ENCODE measurements at places on chromosomes 16 and 17.

- no peak for DNase-seq
- peaks cover 9% of the 10 kb centered on the region for H3K4me1 ChIP-seq
- H3K27me3 ChIP-seq = peaks cover 54% of the 10 kb centered on the region
- peaks cover 2% of the 10 kb centered on the region for H3K36me3 ChIP-seq
- no peak overlapping the region for H3K4me3 ChIP-seq
Measured at GRCh38 chr16:85759136-85759535, 8.2 kb upstream of the C16orf74 start.

DNA sequence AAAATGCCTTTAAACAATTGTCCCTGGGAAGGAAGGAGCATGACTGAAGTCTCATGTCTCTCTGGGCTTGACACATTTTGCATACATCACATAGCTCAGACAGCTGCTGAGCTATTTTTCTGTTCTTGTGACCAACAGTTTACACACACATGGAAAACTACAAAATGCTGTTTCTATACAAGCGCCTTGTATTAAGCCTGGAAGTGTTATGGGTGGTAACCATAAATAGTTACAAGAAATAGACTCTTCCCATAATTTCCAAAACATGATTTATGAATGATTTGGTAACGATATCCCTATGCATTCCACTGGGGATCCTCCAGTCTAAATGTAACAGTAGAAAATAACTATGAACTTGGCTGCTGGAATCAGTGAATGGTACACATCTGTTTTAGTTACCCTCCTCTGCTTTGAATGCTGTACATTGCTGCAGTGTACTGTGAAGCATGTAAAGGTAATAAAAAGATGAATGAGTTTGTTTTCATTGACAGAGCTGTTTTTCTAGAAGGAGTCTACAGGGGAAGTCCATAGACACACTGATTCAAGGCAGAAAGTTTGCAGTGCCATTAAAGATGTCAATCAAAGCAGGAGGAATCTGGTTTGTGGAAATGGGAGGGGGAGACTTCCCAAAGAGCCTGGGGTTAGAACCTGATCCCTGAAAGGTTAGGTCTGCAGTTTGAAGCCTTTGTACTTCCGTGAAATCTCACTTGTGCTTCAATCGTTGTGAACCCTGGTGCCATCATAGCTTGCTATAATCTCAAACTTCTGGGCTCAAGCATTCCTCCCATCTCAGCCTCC, 5.0 kb downstream of the ACSF2 start:
- no peaks in the 10 kb centered on the region for H3K27me3 ChIP-seq
- peak overlapping the region; percentile 34 for H3K27ac ChIP-seq
- H3K36me3 ChIP-seq = no peaks in the 10 kb centered on the region
- no peak for DNase-seq

DNA sequence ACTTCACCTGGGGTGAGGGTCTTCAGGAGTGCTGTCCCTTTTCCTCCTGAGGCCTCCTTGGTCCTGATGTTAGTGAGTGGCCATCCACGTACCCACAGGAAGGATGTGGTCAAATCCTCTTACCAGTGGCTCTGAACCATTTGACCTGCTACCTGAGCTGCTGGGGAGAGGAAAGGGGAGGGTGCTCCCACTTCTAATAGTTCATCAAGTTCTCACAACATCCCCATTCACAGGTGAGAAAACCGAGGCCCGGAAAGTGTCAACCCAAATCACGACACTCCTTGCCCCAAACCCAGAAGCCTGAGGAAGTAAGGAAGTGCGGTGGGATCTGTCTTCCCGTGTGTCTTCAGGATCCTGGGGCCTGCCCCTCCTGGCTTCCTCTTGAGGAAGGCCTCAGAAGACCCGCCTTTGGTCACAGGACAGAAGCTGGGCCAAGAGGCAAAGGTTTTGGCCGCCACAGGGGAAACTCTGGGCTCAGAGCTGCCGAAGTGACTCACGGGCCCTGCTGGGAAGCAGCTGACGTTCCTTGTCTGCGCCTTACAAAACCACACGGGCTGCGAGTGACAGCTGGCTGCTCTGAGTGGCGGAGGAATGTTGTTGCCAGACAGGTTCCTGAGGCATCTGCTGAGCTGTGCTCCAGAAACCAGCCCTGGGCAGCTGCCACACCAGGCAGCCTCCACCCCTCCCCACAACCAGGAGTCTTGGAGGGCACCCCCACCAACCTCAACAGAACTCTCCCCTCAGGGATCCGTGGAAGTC, 13.9 kb upstream of the KIFC3 start:
- H3K36me3 ChIP-seq = no peaks in the 10 kb centered on the region
- no peak overlapping the region for H3K4me3 ChIP-seq
- H3K4me1 ChIP-seq = peaks cover 16% of the 10 kb centered on the region
- DNase-seq = no peak
- peaks cover 5% of the 10 kb centered on the region for H3K27me3 ChIP-seq
- peak overlapping the region; percentile 32 for H3K27ac ChIP-seq

DNA sequence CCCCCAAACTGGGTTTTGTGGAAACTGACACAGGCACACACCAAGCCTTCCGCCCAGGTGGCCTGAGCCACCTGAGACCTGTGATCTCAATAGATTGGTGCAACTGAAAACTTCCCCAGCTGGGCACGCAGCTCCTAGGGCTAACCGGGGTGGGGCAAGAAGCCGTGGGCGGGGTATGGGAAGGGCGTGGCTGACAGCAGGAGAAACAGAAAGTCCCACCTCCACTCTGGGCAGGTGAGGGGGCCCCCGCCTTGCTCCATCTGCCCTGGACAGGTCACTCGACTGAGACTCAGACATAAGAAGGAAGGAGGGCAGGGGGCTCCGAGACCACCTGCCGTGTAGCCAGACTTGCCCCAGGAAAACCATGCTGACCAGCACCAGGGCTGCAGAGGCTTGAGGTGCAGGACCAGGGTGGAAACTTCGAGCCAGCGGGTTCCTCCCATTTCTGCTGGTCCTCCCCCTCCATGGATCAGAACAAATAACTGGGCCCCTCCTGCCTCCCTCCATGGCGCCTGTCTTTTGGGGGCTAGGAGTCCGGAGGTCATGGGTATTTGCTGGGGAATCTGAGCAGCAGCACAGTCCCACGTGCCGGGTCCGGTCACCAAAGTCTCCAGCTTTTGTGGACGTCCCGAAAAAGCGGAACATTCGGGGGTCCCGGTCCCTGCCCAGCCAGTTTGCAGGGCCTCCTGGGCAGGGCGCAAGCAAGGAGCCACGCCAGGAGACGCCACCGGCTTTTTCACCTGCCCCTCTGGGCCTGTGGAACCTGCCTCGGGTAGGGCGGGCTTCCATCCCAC, 1.3 kb downstream of the TIMP2 start:
- H3K27me3 ChIP-seq = peaks cover 14% of the 10 kb centered on the region
- H3K4me3 ChIP-seq = peak overlapping the region; percentile 90
- DNase-seq = peak; percentile 42
- peaks cover 18% of the 10 kb centered on the region for H3K4me1 ChIP-seq
- peaks cover 2% of the 10 kb centered on the region for H3K36me3 ChIP-seq

DNA sequence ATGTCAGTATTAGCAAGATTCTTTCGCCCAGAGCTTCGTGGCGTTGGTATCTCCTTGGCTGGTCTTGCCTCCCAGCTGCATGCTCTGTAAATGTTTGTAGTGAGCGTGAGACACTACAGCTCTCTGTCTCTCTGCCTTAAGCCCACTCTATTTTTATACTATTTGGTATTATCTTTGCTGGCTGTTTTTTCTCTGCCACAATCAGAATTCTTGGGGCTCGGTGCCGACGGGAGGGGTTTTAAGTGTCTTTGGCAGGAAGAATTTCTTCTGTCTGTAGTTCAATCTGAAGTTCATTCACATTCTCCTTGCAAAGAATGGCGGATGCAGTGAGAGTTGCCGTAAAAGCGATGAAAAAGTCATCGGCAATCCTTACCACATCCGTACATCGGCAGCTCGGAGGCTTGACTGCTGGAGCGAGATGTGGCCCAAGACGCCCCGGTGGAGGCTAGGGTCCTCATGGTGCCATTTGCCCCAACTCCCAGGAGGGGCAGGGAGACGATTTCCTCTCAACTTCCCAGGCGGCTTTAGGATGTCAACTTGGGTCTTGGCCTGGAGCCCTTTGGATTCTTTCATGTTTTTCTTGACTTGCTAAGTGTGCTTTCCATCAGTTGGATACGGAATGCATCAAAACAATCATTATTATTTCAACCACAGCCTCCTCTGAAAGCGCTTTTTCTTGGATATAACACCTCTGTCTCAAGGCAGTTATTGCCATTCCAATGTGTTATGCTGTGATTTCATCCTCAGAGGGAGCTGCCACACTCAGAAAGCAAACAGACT, 132.3 kb upstream of the SDK2 start:
- H3K27ac ChIP-seq = no peak overlapping the region
- H3K4me1 ChIP-seq = peaks cover 2% of the 10 kb centered on the region
- no peak overlapping the region for H3K4me3 ChIP-seq
- DNase-seq = no peak

- DNase-seq = no peak
- no peaks in the 10 kb centered on the region for H3K36me3 ChIP-seq
- H3K27ac ChIP-seq = no peak overlapping the region
- peaks cover 4% of the 10 kb centered on the region for H3K4me1 ChIP-seq
- H3K27me3 ChIP-seq = no peaks in the 10 kb centered on the region
Measured at GRCh38 chr16:48526058-48526957, 83.7 kb downstream of the N4BP1 start.

GRCh38 chr16:57062329-57062728, 30.1 kb upstream of the CPNE2 start:
- peaks cover 22% of the 10 kb centered on the region for H3K4me1 ChIP-seq
- DNase-seq = no peak
- H3K36me3 ChIP-seq = peaks cover 17% of the 10 kb centered on the region
- H3K4me3 ChIP-seq = no peak overlapping the region

DNA sequence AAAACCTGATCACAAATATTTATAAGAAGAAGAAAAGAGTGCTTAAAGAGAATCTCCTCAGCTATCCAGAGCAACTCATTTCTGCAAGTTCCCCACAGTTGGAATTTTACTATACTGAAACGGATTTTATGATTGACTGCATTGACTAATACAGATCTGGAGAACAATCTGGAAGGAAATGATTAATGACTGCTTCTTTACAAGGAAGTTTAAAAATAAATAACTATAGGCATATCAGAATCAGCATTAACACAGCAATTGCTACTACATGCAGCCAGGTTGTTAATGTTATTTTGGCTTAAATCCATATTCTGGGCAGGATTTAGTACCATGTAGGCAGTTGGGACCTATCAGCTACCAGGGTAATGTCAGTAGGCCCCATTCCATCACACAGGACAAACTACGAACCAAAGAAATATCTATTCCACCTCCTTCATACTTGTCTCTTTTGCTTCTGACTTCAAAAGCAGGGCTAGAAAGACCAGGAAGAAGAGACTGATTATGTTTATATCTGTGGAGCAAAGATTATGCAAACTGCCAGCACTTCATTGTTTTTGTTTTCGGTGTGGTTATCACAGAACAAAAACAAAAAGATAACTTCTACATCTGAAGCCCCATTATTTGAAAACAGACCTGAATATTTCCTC, 3.9 kb downstream of the SKAP1 start:
- no peaks in the 10 kb centered on the region for H3K27me3 ChIP-seq
- H3K4me1 ChIP-seq = peaks cover 61% of the 10 kb centered on the region
- peak overlapping the region; percentile 99 for H3K4me3 ChIP-seq

DNA sequence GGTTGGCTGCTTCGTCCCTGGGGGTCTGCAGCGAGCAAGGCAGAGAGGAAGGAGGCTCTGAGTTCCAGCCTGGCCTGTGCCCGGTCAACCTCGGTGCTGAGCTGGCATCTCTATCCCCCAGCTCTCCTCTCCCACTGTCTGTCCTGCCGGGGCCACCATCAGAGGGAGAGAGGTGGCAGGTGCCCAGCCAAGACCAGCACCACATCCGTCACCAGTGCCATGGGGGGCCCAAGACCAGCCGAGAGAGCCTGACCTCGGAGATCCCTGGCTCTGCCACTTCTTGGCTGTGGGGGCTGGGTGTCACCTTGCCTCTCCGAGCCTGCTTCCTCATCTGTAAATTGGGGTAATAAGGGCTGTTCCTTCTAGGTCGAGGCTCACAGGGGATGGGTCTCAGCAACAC, 560 bp upstream of the P2RX1 start:
- DNase-seq = no peak
- H3K27me3 ChIP-seq = no peaks in the 10 kb centered on the region
- no peak overlapping the region for H3K4me3 ChIP-seq
- peaks cover 24% of the 10 kb centered on the region for H3K4me1 ChIP-seq

GRCh38 chr16:48025359-48025758, 130.4 kb downstream of the ABCC12 start:
- H3K36me3 ChIP-seq = no peaks in the 10 kb centered on the region
- no peak overlapping the region for H3K27ac ChIP-seq
- no peaks in the 10 kb centered on the region for H3K4me1 ChIP-seq
- H3K27me3 ChIP-seq = peaks cover 33% of the 10 kb centered on the region
- DNase-seq = no peak
- no peak overlapping the region for H3K4me3 ChIP-seq

DNA sequence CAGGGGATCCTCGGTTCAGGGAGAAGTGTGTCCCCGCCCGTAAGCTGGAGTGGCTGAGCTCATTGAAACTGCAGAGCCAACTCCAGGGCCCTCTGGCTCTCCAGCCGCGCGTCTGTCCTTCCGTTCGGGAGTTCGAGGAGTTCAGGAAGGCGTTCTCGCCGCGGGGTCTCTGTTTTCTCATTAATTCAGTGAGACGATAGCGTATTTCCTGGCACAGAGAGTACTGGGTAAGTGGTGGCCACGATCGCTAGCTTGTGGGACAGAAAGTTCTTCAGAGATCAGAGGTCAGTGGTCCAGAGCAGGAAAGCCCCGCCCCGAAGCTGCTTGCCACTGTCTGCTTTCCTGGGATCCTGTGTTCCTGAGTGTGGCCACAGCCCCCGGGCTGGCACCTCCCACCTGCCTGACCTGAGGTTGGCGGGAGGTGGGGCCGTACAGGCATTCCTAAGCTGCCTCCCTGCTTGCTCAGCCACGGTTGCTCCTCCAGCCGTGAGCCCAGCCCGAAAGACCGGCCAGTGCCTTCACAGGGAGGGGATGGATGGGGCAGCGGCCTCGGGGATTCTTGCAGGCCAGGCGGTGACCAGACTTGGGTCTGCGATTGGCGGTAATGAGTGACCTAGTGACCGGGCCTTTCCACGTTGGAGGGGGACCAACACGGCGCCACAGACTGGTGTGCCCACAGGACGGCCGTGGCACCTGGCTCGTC, 8.9 kb downstream of the BAIAP2 start:
- H3K27ac ChIP-seq = no peak overlapping the region
- H3K36me3 ChIP-seq = no peaks in the 10 kb centered on the region
- DNase-seq = no peak
- no peak overlapping the region for H3K4me3 ChIP-seq
- peaks cover 2% of the 10 kb centered on the region for H3K4me1 ChIP-seq
- H3K27me3 ChIP-seq = no peaks in the 10 kb centered on the region

DNA sequence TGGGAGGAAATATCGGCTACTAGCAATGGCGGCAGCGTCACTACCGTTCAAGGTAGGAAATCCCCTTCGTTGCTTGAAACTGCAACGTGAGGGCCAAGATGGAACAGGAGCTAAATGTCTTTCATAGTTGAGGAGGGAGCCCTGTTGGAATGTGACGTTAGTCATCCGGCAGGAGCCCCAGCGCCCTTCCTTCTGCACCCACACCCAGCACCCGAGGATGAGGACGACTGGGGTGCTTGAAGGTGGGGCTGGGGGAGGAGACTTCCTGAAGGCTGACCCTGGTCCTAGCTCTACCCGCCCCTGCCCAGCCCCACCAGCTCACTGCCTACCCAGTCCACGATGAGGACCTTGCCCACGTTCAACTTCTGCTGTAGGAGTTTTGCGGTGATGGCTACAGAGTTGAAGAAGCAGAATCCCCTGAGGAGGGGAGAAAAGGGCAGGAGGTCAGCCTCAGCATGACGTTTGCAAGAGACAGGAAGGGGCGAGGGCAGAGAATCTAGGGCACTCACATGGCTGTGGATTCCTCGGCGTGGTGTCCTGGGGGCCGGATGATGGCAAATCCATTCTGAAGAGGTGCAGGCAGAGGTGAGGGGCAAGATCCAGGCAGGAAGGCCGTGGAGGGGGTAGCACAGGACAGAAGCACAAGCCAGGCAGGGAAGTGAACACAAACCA, 11.9 kb downstream of the G6PC3 start:
- H3K27me3 ChIP-seq = no peaks in the 10 kb centered on the region
- H3K36me3 ChIP-seq = peaks cover 4% of the 10 kb centered on the region
- H3K4me1 ChIP-seq = peaks cover 11% of the 10 kb centered on the region
- DNase-seq = no peak
